ENCODE measurements at places on chromosomes 6 and 20.

DNA sequence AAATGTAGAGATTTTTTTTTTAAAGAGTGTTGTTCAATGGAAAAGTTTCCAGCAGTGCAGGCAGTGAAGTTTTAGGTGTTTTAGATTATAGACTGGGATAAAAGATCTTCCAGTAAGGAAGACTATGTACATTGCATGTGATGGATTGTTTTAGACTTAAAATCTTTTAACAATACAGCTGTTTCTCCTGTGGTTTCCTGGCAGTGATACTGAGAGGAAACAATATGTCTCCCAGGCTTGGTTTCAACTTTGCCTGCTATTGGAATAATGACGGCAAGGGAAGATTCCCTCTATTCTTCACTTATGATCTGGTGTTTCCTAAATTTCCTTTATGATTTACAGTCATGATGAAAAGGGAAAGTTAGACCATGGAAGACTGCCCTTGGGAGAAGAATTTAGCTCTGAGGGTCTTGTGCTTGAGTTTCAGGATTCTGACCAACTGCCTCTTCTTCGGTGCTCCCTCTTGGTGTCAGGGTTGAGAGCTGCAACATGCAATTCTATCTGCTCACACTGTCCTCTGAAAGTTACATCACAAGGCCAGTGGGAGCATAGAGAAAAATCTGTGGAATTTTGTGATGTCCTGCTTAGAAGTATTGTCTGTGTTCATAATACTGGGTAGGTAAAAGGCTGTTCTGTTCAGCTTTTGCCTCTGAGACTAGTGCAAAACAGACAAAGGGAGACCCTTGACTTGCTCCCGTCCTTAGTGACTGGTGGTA, 262.8 kb upstream of the MAN1A1 start:
- DNase-seq, result peak; percentile 57

DNA sequence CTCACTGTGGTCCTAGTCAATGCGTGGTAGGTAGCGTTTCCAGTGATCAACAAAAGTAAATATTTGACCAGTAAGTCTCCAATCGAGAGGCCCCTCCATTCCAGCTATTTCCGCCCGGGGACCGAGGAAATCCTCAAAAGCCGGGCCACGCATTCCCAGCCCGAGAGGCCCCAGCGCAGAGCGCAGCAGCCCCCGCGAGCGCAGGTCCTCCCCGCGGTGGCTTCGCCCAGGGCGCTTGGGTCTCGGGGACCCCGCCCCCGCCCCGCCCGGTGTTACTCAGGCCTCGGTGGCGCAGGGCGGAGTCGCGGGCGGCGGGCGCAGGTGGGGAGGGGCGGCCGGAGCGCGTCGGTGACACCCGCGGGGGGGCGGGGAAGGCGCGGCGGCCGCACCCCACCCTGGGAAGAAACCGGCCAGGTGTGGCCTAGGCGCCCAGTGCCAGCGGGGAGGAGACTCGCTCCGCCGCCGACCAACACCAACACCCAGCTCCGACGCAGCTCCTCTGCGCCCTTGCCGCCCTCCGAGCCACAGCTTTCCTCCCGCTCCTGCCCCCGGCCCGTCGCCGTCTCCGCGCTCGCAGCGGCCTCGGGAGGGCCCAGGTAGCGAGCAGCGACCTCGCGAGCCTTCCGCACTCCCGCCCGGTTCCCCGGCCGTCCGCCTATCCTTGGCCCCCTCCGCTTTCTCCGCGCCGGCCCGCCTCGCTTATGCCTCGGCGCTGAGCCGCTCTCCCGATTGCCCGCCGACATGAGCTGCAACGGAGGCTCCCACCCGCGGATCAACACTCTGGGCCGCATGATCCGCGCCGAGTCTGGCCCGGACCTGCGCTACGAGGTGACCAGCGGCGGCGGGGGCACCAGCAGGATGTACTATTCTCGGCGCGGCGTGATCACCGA, at the start of gene DSP:
Gene DSP (plus strand): TSS at position 497 of the 890 bp plus-strand sequence. CDS start 245 bp downstream, at position 742.
- DNase-seq, result peak; percentile 39

DNA sequence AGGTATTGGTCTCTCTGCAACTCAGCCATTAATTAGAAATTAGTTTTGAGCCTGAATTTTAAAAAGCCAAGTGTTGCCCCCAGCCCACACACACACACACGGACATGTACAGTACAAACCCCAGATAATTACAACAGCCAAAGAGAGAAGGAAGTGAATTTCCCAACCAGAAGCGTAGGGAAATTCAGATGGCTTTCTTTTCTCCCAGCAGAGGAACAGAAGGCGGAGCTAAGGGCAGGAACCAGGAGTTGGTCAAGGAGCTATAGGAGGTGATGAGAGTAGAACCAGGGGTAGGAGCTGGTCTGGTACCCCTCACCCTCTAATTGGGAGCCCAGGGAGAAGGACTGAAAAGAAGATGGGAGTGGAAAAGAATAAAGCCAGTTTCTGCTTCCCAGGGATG, 3.9 kb upstream of the ZBTB9 start:
- no peak for DNase-seq

GRCh38 chr20:62222266-62222850, 2.3 kb upstream of the HRH3 start:
- no peak for DNase-seq

GRCh38 chr6:154414021-154414813, 57.6 kb upstream of the IPCEF1 start:
- DNase-seq, result peak; percentile 61

GRCh38 chr6:73694711-73695411, 1.1 kb upstream of the CD109 start:
- peak; percentile 55 for DNase-seq

DNA sequence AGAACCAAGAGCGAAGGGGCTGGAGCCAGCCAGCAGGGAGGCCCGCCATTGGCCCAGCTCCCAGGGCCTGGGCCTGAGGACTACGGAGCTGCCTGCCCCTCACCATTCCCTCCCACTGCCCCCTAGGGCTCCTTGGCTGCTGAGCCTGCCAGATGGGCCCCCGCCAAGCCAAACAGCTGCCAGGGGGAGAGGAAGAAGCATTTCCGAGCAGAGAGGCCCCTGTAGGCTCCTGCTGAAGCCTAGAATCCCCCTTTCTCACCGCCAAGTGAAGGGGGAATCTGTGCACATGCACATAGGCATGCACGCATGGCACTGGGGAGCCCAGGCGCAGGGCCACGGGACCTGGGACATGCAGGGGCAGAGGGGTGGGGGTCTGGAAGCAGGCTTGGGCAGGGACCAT, 28.5 kb upstream of the MRPS18A start:
- peak; percentile 28 for DNase-seq
